Testis (tissue), 5 donors: ENCODE measurements at places on chromosomes 2 and 18. TPM values are rescaled to one million over a fixed set of nuclear protein-coding genes. Genes with fewer than 3 reads are reported as not detected.

GRCh38 chr2:205776139-205776538 lies 93.8 kb downstream of the NRP2 start:
- peak; percentile 77 for DNase-seq

GRCh38 chr18:68533641-68534040 lies 181.3 kb downstream of the TMX3 start:
- DNase-seq: no peak

- no peak for DNase-seq
Observed at GRCh38 chr2:211093743-211094303, 537.4 kb downstream of the CPS1 start.

- DNase-seq: no peak
Observed at GRCh38 chr2:85257359-85257969, 70.3 kb downstream of the TGOLN2 start.

DNA sequence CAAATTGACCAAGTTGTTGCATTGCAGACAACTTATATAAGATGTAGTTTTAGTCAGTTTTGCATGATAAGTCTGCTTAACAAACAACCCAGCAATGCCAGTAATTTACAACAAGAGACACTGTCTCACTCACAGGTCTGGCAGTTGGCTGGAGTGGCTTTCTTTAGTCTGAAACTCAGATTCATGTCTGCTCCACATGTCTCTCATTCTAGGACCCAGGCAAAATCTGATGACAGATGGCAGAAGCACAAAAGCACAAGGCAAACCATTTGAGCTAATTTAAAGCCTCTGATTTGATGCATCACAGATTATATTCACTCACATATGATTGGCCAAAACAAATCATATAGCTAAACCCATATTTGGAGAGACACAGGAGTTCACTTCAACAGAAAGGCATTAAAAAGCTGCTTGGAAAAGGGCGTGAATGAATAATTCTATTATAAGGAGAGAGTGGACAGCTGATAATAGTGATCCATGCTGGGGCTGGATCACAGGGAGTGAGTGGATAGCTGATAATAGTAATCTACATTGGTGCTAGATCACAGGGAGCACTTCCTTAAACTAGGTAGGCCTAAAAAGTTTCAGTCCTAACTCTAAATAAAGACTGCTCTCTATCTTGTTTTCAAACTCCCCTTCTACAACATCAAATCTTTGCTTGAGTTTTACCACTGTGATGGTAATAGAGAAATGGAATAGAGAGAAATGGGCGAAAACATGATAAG lies 593.2 kb upstream of the ZNF804A start:
- no peak for DNase-seq

GRCh38 chr2:240095556-240096523 lies 40.3 kb downstream of the COPS9 start:
- DNase-seq: no peak

DNA sequence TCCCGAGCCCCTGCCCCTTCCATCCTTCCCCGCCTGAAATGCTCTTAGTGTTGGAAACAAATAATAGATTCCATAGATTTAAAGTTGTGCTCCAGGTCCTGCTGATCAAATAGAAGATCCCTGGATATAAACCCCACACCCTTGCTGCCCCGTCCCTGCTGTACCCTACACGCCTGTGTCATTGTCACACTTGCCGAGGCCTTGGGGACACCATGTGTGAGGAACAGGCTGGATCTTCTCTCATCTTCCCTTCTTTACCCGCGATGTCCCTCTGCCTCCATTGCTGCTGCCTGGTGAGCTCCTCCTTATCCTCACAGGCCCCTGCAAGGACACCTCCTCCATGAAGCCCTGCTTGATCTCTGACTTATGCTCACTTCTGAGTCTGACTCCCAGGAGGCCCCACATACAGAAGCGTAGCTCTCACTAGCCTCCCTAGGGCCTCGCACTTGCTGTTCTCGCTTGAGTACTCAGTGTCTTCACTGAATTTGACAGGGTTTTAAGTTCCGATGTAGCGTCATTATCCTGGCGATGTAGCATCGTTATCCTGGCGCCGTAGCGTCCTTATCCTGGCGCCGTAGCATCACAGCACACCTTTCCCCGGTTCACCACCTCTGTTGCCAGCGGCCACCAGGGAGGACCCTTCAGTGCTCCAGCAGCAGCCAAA lies 221.9 kb downstream of the NDUFA10 start:
- peak; percentile 9 for DNase-seq

- no peak for DNase-seq
Observed at GRCh38 chr2:5401115-5401657, 291.0 kb upstream of the SOX11 start.

- DNase-seq: no peak
Observed at GRCh38 chr2:38608755-38609154, 6.0 kb upstream of the HNRNPLL start.

- DNase-seq: no peak
Observed at GRCh38 chr2:159571540-159572260, 44.6 kb downstream of the BAZ2B start.

GRCh38 chr2:240601831-240602160 lies 15.3 kb downstream of the CAPN10 start:
- no peak for DNase-seq

- no peak for DNase-seq
Observed at GRCh38 chr2:227228061-227228667, 63.7 kb downstream of the COL4A3 start.

DNA sequence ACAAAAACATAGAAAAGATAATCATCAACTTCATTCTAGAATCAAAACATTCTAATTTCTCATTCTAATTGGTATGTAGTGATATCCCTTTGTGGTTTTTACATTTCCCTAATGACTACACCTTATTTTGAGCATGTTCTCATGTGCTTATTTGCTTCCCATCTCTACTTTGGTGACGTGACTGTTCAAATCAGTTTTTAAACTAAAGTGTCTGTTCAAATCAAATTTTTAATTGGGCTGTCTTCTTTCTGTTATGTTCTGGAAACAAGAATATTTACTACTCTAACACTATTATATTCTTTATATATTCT lies 45.5 kb downstream of the YES1 start:
- DNase-seq: no peak

DNA sequence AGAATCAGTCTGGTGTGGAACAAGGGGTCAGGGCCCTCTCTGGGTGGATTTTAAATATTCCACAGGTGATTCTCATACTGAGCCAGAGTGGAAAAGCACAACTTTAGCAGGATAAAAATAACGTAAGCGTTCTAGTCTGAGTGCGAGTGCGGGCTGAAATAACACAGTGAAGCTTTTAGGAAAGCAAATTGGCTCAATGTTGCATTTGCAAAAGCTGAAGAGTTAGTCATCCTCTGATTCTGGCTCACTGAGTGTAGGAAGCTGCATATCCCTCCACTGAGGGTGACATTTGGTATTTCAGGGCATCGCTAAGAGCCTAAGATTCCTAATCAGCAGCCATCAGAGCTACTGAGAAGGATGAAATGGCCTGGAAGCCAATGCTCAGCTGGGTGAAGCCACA lies 134.7 kb downstream of the RIF1 start:
- no peak for DNase-seq

GRCh38 chr18:21230436-21230835 lies 11.6 kb upstream of the GREB1L start:
- no peak for DNase-seq

UGT1A6 gene
- total RNA-seq: not detected

ACTG2 gene
- 1.3 TPM for total RNA-seq

CPO gene
- total RNA-seq: 0.71 TPM

CXCR1 gene
- total RNA-seq: not detected
